Occipital lobe (tissue), 3 donors: ENCODE measurements at places on chromosomes 16 and 17. TPM values are rescaled to one million over a fixed set of nuclear protein-coding genes. Genes with fewer than 3 reads are reported as not detected.

The ALOX12 gene
- not detected for total RNA-seq

The LRRC37A3 gene
- 62.4 TPM for total RNA-seq

The SCGB1C2 gene
- total RNA-seq, result not detected

The MEFV gene
- 0.47 TPM for total RNA-seq

The LGALS9 gene
- total RNA-seq, result 1.9 TPM

The KRTAP1-5 gene
- total RNA-seq, result not detected

The ZDHHC1 gene
- 2.3 TPM for total RNA-seq

The TBC1D3I gene
- 0.62 TPM for total RNA-seq

The ITGAD gene
- total RNA-seq, result not detected

The MFAP4 gene
- total RNA-seq, result 0.47 TPM

The SOCS7 gene
- 59.4 TPM for total RNA-seq

The VPS25 gene
- total RNA-seq, result 24.5 TPM

The SLFN14 gene
- 0.31 TPM for total RNA-seq

The PRAC1 gene
- not detected for total RNA-seq

The HLF gene
- total RNA-seq, result 15.1 TPM

The MMP15 gene
- total RNA-seq, result 12.6 TPM

The SLC43A2 gene
- 15.1 TPM for total RNA-seq

The IL17C gene
- total RNA-seq, result not detected

The KRT33B gene
- total RNA-seq, result not detected

The CEP295NL gene
- total RNA-seq, result 1.4 TPM

The SULT1A3 gene
- total RNA-seq, result 2.3 TPM

The OR2C1 gene
- 0.62 TPM for total RNA-seq

The VASN gene
- 2.5 TPM for total RNA-seq

The DNAI2 gene
- not detected for total RNA-seq

The CLEC18A gene
- total RNA-seq, result not detected

The TP53TG3 gene
- total RNA-seq, result not detected

The PDIA2 gene
- total RNA-seq, result 6.4 TPM

The CHST6 gene
- total RNA-seq, result 0.94 TPM

The ACSM3 gene
- total RNA-seq, result 0.47 TPM

The DPEP1 gene
- total RNA-seq, result 3.9 TPM

The RTN4RL1 gene
- 25.0 TPM for total RNA-seq

The ABI3 gene
- 0.62 TPM for total RNA-seq

The NOD2 gene
- total RNA-seq, result 0.16 TPM

The TNRC6C gene
- total RNA-seq, result 23.9 TPM

The MMP28 gene
- 8.9 TPM for total RNA-seq

The ADGRG3 gene
- 0.16 TPM for total RNA-seq

The TM4SF5 gene
- not detected for total RNA-seq

The MT4 gene
- total RNA-seq, result not detected

The CALB2 gene
- 9.2 TPM for total RNA-seq

The KRT40 gene
- not detected for total RNA-seq

The CDRT15 gene
- not detected for total RNA-seq

The SDR42E1 gene
- total RNA-seq, result not detected

The SDK2 gene
- total RNA-seq, result 6.9 TPM

The ITGAL gene
- total RNA-seq, result 1.1 TPM

The SLC16A13 gene
- total RNA-seq, result 0.47 TPM

The NATD1 gene
- total RNA-seq, result 1.1 TPM

The HS3ST3B1 gene
- total RNA-seq, result 1.6 TPM

The CES1 gene
- 1.9 TPM for total RNA-seq

The NEUROD2 gene
- 70.3 TPM for total RNA-seq

The SSTR5 gene
- 0.16 TPM for total RNA-seq

The MRPS34 gene
- 30.6 TPM for total RNA-seq

The OR4D1 gene
- total RNA-seq, result under 0.01 TPM

The PRSS27 gene
- 1.6 TPM for total RNA-seq

The SLC13A5 gene
- total RNA-seq, result not detected

The BAHCC1 gene
- 7.6 TPM for total RNA-seq

The MYH2 gene
- total RNA-seq, result 0.62 TPM

The KPNB1 gene
- 163 TPM for total RNA-seq

The CD300LB gene
- not detected for total RNA-seq
